Bone marrow (tissue), 2 donors: ENCODE measurements at places on chromosomes 6 and 20.

- DNase-seq = no peak
These were observed 6.0 kb downstream of the C6orf141 start for GRCh38 chr6:49556429-49556837.

GRCh38 chr6:78771586-78771985, 95.8 kb upstream of the IRAK1BP1 start:
- DNase-seq = no peak

DNA sequence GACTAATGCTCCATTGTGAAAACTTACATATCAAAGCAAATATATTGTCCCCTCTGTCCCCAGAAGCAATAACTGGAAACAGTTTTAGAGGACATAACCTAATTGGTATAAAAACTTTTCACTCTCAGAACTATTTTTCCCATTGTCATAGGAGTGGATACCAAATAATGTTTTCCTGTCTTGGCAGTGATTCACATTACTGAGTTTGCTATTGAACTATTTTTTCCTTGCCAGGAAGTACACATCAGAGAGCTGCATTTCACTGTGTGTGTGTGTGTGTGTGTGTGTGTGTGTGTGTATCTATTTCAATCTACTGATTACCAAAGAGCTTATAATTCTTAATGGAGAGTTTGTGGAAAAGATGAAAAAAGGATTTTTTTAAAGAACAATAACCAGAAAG, 45.4 kb downstream of the AKAP12 start:
- DNase-seq = no peak

- no peak for DNase-seq
These were observed 99.3 kb downstream of the PHF3 start for GRCh38 chr6:63734923-63735322.

GRCh38 chr6:38518511-38519304, 121.0 kb downstream of the BTBD9 start:
- no peak for DNase-seq

- no peak for DNase-seq
These were observed 164.2 kb downstream of the DTNBP1 start for GRCh38 chr6:15498640-15499039.

- no peak for DNase-seq
These were observed 10.8 kb downstream of the HLA-DQB2 start for GRCh38 chr6:32752580-32752979.

DNA sequence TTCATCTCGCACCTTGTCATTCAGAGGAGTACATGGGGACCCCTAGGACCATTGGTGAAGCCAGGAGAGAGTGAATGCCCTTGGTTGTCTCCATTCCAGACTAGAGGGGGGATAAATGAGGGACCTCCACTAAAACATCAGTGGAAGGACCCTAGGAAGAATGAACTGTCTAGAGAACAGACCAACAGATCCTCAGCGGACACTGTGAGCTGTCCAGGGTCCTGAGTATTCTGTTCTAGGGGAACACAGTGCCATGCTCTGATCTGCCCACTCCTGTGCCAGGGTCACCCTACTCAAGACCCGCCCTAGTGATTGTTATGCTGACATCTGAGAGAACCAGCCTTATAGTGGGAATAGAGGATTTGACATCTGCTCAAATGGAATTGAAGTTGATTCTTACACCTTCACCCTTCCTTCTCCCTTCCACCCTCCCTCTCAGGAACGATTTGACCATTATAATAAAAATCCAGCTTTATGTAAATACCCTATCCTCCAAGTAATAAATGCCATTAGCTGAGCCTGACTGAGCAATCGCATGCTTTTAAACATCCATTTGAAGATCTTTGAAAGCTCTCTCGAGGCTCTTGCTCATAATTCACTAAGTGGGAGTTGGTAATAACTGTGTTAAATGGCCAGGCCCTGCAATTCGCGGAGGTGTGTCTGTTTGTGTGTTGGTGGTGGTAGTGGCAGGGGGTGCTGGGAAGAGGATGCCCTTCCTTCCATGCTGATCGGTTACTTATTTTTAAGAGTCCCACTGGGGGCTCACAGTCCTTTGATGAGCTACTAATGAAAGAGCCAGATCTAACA, 43.6 kb upstream of the SLC32A1 start:
- no peak for DNase-seq

DNA sequence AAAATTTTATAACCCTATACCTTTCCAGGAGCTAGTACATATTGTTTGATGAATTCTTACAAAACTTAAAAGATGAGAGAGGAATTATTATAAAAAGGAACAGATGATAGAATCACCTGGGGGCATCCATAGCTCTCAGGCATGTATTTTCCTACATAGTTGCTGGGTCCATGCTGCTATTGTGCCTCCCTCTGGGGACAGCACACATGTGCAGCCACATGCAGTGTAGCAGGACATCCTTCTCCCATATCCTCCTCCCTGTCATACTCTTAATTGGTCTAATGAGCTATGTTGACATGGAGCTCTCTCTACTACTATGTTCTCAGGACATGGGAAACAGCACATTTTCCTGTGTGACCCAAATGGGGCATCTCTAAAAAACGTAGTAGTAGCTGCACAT, 898.2 kb upstream of the MAP3K7 start:
- no peak for DNase-seq

- DNase-seq = no peak
These were observed 183.3 kb downstream of the FOXC1 start for GRCh38 chr6:1792989-1793388.

DNA sequence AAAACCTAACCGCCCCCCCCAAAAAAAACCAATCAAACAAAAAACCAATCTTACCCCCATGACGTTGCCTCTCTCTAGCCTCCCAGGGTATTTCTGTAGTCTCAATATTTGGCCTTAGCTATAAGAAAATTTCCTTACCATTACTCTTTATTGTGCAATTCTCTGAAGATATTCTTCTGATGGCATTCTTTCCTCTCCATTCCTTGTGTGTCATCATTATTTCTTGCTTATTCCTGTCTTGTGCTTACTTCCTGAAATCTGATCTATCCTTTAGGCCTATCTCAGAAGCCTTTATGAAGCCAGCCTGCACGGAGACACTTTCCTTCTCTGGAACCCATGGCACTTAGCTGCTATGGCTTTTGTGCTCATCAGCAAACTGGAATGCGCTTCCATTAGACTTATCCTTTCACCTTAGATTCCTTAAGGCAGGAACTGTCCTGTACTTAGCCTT, 65.9 kb upstream of the DDR1 start:
- DNase-seq = no peak

GRCh38 chr6:2485116-2485515, 239.7 kb upstream of the GMDS start:
- no peak for DNase-seq

DNA sequence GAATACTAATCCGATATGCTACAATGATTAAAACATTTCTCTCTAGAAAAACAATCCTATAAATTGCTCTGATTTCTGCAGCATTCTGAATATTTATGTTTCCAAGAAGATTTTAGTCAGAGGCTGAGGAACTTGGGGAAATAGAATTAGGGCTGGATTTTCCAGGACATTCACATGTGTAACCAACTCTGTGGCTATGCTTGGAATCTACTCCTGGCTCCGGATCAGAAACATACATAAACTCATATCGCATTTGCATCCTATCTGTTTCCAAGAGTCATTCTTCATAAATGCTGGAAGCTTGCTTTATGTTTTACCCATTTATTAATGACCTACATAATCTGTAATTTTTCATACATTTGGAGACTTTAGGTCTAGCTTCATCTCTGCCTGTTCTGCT, 459.9 kb upstream of the MARCKS start:
- no peak for DNase-seq

DNA sequence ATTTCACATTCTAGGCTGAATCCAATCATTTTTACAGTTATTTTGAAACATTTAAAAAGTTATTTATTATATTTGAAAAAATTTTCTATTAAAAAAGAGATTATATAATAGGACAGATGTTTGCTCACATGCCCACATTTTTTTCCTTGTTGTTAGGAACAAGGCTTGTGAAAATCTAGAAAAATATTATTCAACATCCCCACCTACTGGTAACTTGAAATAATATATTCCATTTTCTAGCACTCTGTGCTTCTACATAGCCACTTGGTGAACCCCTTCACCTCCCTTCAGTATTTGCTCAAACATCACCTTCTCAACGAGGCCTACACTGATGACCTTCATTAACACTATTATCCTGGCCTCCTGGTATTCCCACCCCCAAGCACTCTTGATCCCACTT, 18.3 kb upstream of the GPRC6A start:
- DNase-seq = no peak

DNA sequence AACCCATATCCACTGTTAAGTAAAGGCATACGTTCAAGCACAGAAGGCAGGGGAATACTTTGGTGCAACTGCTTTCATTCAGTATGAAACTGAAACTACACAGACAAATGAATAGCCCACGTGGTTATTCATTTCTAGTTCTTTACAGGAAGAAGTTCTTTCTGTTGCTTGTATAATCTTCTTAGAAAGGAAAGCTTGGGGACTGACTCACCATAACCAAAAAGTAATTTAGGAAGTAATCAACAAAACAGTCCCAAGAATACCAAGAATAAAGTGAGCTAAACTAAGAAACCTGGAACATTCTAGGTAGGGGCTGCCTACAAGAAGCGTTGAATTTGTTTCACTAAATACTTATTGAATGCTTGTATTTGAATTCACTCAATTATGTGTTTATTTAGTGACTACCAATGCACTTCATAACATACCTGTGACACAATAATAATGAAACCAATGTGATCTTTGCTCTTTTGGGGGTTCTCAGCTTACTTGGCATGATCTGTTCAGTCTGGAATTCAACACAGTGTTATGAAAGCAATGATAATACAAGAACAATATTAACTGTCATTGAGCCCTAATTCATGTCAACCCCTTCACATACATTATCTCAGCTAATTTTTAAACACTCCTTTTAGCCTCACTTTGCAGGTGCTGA, 25.1 kb upstream of the KIAA0408 start:
- no peak for DNase-seq

DNA sequence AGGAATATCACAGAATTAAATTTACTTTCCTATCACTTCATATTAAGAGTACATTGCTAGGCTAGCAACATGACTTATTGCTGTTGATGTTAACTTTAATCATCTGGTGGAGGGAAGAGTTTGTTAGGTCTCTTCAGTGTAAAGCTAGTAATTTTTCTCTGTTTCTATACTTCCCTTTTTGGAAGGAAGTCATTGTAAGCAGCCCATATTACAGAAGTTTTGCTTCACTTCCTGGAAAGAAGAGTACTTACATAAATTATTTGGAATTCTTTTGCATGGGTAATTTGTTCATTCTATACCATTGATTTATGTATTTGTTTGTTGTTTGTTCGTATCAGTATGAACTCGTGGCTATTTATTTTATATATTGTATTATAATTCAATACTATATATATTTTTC, 405.2 kb downstream of the RFPL4B start:
- no peak for DNase-seq

GRCh38 chr6:7628909-7629308, 38.9 kb downstream of the SNRNP48 start:
- no peak for DNase-seq

DNA sequence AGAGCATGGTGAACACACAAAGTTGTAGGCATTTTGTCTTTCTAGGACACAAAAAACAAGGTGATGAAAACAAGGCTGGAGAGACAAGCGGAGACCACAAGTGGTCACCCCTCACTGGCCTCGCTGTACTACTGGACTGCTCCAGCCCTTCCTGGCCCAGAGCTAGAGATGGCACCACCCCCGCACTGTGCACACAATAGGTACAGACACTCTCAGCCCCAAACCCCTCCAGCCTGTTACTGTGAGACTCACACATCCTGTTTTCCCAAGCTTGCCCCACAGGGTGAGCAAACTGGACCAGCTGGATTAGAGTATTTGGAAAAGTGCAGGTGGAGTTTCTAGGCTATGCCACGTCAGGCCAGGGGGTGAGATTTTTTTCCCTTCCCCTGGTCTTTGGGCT, 8.4 kb upstream of the ZSWIM1 start:
- no peak for DNase-seq

DNA sequence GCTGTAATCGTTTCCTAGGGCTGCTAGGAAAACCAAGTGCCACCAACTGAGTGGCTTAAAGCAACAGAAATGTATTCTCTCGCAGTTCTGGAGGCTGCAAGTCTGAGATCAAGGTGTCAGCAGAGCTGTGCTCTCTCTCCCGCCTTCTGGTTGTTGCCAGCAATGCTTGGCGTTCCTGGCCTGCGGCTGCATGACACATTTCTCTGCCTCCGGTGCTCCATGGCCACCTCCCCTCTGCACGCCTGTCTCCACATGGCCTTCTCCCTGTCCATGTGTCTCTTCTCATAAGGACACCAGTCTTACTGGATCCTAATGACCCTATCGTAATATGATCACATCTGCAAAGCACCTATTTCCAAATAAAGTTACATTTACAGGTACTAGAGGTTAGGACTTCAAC, 91.7 kb upstream of the AKAP12 start:
- DNase-seq = no peak

DNA sequence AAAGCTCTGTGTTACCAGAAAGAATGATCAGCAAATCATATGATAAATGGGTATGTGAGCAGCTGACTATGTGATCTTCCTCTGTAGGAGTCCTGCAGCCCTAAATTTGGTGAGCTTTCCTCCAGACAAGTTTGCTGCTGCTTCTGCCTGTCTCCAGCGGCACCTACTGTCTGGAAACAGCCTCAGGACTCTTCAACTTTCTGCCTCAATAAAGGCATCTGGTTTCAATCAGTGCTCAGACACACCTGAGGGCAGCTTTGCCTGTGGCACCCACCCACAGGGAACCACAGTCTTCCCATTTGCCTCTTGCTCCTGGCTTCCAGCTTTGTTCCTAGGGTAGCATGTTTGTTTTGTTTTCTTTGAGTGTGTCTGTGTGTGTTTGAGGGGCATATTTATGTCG, 727.9 kb upstream of the MAN1A1 start:
- DNase-seq = no peak

DNA sequence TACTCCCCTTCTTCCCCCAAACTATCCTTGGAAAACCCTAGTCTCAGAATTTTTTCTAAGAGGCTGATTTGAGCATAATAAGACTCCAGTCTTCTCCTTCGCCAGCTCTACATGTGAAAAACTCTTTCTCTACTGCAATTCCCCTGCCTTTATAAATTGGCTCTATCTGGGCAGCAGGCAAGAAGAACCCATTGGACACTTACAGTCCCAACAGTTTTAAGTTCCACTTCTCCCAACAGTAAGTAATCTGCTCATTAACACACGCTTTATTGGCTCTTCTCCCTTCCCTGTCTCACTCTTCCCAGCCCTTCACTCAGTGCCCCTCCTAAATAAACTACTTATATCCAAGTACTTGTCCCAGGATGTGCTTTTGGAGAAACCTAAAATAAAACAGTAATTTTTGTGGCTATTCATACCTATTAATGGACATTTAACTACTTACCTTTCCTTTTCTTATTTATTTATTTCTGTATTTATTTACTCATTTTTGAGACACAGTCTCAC, 11.1 kb upstream of the DDR1 start:
- no peak for DNase-seq
